Endothelial cell (in vitro differentiated cells): ENCODE measurements at places on chromosomes 11 and 22.

DNA sequence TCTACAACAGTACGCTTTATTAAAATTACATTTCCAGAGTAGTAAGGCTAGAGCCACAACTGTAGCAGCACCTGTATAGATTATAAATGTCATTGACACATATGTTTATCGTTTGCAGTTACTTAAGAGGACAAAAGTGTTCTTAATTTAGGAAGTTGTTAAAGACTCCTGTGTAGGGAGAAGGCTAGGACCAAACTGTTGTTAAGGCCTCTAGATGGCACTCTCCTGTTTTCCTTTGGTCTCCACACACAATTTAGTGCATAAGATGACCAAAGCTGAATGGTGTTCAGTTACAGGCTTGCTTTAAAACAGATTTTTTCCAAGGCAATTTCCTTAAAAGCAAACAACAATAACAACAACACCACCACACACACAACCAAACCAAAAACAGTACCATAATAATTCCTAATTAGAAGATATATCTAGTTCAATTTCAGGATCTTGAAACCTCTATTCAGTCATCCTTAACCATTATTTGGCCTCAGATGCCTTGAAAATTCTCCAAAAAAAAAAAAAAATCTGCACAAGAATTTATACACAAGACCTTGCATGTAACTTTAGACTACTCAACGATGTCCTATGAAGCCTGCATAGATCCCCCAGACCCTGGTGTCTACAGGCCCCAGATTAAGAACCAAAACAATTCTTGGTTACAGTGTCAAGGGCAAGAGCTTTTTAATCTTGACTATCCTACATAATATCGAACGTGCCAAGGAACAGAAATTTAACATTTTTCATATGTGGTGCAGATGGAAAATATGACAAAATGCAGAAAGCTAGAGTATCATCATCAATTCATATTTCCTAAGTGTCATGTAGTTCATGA, 42.6 kb upstream of the APOA1 start:
- DNase-seq = peak; percentile 14

DNA sequence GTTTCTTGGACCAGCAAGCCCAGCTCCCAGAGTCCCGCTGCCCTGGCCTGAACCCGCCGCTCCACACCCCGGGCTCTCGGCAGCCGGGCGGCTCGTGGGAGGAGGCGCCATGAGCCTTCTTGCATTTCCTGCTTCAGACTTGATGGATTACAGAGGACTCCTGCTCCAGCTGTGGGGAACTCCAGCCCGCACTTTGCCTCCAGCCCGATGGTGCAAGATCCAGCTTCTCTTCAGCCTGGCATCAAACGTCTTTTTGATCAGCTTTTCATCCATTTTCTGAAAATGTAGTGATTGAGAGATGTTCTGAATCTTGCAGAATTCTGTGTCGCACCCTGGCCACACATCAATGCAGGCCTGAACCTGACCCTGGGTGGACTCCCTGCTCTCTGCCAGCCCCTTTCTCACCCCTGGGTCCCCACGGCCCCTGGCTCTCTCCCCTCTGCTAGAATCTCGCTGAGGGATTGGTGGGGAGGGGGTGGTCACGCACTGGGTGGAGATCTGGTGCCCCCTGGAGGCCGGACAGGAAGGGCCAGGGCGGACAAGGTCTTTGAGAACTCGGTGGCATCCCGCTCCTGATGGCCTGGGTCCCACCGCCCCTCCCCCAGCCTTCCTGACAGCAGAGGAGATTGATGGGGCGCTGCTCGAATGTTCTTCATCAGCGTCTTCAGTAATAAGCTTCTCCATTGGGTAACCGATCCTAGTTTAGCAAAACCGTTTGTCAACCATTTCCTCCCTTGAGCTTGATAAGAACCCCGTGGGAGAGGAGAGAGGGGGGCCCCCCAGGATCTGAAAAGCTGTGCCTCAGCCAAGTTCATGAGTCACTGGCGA, 12.1 kb upstream of the NFAM1 start:
- peak; percentile 85 for DNase-seq

DNA sequence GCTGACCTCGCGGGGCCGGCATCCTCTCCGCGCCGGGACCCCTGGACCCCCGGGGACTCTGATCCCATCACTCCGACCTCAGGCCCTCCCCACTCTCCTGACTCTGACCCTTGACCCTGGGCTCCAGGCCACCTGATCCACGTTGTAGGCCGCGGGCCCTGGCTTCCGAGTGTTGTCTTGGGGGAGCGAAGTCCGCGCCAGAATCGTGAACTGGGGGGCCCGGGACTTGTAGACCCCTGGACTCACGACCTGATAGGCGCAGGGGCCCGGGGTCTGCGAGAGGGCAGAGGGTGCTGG, 716 bp upstream of the TYMP start:
- no peak for DNase-seq

GRCh38 chr11:78131956-78132355, 7.5 kb downstream of the ALG8 start:
- DNase-seq = no peak

DNA sequence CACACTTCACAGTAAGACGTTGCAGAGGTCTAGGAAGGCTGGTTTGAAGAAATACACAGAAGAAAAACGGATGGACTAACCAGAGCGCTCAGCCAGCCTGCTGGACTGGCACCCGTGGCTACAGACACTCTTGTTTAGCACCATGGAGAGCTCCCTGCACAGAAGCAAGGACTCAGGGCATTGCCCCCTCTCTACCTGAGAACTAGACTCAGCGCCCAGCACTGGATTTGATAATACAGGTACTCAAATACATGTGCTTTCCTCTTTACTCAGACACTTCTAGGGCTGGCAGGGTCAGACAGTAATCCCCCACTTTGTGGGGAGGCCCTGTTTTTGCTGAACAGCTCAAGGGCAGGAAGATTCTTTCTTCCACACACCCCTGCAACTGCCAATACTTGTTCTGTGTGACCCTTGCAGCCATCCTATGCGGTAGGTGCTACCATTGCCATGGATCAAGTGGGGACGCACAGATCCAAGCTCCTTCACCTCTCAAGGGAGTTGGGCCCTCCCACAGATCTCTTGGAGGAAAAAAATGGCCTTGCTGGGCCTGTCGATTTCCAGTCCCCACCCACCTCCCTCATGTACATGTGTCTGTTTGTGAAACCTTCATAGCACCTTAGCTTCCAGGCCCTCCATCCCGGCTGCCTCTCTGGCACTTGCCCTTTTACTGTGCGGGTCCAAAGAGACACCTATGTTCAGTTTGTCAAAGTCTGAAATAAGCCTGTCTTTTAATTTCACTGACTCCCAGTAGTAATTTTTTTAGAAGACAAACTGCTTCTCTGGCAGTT, 5.1 kb upstream of the P2RX6 start:
- peak; percentile 70 for DNase-seq

DNA sequence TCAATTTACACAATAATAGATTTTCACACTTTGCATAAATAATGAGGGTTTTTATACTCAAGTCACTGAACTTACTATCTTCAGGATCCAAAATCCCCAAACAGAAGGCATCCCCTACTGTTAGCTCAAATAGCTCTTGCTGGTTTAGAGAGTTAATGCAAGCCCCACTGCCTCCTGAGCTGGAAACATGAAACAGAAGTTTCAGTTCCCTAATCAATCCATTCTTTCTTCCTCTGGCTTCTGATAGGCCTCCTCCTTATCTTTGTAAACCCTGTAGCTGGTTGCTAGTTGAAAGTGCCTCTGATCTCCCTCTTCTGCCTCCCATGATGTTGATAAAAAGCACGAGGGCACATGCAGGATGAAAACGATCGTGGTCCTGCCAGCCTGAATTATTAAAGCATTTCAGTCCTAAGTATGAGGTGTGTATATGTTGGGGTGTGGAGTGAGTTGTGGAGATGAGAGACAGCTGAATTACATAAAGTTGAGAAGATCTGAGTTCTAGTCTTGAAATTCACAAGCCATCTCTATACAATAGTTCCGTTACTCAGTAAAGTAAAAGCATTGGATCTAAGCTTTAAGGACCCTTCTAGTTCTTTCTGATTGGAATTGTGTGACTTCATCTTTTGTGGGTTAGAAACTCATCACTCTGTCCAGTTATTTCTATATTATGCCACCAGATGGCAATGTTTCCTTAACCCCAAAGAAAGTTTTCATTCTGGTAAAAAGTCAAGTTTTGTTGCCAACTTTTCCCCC, 35.0 kb upstream of the EHF start:
- DNase-seq = no peak

DNA sequence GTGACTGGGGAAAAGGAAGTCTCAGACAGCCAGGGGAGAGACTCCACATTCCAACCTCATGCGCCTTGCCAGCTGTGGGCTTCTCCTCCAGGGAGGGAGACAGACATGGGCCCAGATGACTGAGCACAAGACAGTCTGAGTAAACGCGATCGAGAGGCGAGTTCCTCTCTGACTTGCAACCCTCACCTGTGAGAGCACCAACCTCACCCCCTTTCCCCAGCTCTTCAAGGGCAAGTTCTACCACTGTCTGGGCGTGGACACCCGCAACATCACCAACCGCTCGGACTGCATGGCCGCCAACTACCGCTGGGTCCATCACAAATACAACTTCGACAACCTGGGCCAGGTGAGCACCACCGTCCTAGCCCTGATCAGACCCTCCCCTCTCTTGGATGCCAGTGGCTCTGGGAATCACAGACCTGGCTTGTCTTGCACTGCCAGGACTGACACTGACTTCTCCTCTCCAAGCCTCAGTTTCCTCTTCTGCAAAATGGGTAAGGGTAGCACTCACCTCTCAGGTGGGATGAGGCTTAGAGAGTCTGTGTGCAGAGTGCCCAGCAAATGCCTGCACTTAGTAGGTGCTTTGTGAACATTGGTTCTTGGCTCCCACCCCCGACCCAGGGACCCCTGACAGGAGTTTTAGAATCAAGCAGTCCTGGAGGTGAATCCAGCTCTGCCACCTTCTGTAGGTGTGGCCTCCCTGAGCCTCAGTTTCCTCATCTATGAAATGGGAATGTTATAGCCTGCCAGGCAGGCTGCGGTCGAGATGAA, 95.3 kb downstream of the CACNA1I start:
- no peak for DNase-seq

GRCh38 chr11:44564670-44565210, 723 bp upstream of the CD82 start:
- no peak for DNase-seq
